ENCODE measurements at places on chromosomes 4 and X.

- no peak for DNase-seq
Measured at GRCh38 chr4:183192571-183192970, 93.5 kb downstream of the WWC2 start.

- DNase-seq: no peak
Measured at GRCh38 chrX:114058988-114059418, 524.9 kb upstream of the HTR2C start.

DNA sequence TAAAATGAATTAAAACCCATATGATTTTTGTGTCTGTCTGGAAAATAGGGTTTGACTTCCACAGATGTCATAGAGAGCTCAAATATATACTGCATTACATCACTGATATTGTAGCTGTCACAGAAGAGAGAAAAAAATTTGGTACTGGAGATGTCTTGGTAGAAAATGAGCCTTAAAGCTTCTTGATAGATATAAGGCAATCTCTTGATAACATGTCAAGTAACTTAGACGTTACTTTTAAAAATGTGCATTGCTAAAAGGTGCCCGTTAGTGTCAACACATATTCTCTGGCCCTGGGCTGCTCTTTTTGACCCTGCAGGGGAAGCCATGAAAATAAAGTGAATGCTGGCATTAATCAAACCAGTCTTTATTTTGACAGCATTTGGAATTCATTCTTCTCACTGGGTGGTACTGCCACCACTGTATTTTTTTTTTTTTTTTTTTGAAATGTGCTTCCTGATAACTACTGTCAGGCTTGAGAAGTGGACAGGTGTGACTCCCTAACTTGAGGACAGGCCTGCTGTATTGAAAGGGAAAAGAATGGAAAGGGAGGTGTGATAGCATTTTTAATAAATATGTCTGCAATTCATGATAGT lies 53.0 kb upstream of the RAPGEF2 start:
- DNase-seq: no peak

GRCh38 chr4:128709268-128709667 lies 100.2 kb upstream of the JADE1 start:
- DNase-seq: no peak
